GM23248 (cell line): ENCODE measurements at places on chromosomes 6 and 20. TPM values are rescaled to one million over a fixed set of nuclear protein-coding genes. Genes with fewer than 3 reads are reported as not detected.

The VGLL2 gene
- not detected in 2 replicates for total RNA-seq

The HLA-DMB gene
- not detected in 2 replicates for total RNA-seq

GRCh38 chr20:58893355-58894120, 41.0 kb downstream of the GNAS start:
- peak; percentile 85 for DNase-seq

DNA sequence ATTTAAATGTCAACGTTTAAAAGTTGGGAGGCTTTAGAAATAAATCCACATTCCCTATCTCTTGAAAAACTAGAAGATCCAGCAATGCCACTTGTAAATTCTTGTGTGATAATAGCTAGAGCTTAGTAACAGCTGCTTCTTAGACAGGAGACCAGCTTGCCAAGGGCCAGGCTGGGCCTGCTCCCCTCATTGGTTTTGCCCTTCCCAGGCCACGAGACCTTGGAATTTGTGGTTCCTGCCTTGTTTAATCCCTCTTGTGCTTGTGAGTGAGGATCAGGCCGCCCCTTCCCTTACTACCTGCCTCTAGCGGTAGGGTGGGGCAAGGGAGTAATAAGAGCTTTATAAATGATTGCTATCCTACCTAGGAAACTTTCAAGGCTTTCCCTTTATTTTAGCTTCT, 363.5 kb downstream of the SYNE1 start:
- DNase-seq, result no peak

The EDN3 gene
- total RNA-seq, result not detected in 2 replicates
